GM04503 (cell line): ENCODE measurements at places on chromosomes 13 and 19.

DNA sequence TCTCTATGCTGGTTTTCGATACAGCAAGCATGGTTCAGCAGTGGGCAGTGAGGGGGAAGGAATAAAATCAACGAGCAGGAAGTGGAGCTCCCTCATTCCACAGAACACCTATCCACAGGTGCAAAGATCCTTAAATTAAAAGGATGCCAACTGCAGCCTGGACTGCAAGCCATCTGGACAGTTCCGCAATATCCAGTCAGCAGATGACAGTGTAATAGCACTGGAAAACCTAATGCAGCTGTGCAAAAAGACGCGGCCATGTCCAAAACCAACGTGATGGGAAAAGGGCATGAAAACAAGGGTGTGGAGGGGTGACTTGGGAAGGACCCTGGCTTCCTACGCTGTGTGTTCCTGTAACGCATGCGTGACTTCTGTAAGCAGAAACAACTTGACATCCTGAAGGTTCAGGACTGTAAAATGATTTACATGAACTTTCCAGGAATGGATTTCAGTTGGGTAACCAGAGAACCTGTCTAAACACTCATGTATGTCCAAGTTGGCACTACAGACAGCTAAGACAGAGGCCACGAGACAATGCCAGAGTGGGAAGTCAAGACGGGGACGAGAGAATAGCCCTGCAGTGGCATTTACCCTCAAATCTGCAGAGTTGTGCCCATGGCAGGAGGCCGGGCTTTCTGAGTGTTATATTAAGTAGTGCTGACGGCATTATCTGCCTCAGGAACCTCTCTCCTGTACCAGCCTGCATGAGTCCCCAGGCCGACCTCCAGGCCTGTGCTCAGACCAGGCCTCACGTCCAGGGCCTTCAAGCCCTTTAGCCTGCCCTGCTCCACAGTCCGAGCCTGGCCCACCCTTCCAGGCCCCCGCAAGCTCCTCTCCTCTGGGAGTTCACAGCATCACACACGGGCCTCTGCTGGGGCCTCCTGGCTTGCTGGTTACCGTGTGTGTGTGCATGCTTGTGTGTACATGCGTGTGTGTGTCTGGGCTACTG, 26.5 kb downstream of the CAPS start:
- DNase-seq = no peak

DNA sequence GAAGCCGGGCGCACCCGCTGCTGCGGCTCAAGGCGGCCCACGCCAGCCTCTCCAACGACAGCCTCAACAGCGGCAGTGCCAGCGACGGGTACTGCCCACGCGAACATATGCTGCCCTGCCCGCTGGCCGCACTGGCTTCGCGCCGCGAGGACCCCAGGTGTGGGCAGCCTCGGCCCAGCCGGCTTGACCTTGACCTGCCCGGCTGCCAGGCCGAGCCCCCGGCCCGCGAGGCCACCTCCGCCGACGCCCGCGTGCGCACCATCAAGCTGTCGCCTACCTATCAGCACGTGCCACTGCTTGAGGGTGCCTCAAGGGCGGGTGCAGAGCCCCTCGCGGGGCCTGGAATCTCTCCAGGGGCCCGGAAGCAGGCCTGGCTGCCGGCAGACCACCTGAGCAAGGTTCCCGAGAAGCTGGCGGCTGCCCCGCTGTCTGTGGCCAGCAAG, 13.0 kb downstream of the C19orf25 start:
- no peak for DNase-seq

- no peak for DNase-seq
These were observed 15.2 kb upstream of the MCF2L start for GRCh38 chr13:112953591-112954487.

- DNase-seq = no peak
These were observed 442 bp downstream of the REXO1 start for GRCh38 chr19:1847684-1848398.

DNA sequence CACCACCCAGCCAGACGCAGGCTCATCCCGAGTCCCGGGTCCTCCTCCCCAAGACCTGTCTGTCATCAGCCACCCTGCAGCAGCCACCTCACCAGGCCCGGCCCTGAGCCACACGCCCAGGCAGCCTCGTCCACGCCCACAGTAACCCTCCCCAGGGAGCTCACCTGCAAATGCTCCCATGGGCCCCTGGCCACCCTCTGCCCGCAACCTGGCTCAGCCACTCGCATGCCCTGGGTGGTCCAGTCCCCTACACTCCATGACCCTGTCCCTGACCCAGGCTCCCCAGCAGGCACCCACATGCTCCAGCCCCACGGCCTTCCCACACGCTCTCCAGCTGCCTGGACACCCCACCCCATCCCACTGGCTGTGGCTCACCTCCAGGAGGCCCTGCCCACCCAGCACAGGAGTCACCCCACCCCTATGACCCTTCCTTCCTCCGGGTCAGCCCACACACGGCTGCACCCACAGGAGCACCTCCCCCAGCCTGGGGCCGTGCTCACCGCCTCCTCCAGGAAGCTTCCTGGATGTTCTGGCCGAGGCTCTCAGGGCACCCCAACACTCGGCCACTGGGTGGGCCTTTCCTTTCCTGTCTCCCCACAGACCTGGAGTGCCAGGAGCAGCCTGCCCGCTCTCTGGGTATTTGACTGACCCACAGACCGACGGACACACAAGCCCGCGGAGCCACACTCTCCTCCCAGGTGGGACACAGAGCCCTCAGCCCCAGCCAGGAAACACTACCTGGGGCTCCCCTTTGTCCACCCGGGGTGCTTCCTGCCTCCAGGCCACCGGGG, 3.6 kb downstream of the TMEM259 start:
- DNase-seq = no peak

DNA sequence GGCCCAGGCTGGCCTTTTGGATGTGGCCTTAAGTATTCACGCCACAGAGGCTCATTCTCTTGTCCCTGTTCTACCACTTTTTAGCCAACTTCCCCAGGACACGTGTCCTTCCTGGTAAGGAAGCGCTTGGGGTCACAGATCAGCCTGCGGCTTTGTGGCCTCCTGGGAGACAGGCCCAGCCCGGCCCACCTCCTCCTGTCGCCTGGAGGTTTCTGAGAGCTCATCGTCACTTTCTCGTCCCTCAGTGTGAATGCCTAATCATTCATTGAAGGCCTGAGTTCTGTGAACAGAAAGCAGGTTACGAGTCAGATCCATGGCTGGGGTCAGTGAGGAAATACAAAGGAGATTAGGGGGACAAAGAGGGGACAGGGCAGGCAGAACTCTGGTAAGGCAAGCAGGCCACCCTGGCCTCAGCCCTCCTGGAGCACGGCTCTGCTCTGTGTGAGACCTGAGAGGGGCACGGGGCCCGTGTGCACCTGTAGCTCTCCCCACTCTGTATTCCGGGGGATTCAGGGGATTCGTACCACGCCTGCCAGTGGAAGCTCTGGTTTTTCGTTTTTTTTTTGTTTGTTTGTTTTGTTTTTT, 38.6 kb upstream of the TSHZ3 start:
- no peak for DNase-seq

DNA sequence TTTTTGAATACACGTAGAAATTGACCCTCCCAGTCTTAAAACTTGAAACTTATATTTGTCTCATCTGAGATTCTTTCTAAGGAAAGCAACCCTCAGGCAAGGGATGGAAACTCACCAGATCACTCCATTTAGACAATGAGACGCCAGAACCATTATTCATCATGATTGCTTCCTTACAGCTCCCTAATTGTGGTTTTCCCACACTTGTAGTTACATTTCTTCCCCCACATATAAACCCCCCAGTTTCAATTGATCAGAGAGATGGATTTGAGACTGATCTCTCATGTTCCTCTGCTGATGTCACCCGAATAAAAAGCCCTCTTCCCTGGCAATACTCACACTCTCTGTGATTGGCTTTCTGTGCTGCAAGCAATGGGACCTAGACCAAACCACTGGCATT, 197.9 kb upstream of the STARD13 start:
- DNase-seq = no peak

DNA sequence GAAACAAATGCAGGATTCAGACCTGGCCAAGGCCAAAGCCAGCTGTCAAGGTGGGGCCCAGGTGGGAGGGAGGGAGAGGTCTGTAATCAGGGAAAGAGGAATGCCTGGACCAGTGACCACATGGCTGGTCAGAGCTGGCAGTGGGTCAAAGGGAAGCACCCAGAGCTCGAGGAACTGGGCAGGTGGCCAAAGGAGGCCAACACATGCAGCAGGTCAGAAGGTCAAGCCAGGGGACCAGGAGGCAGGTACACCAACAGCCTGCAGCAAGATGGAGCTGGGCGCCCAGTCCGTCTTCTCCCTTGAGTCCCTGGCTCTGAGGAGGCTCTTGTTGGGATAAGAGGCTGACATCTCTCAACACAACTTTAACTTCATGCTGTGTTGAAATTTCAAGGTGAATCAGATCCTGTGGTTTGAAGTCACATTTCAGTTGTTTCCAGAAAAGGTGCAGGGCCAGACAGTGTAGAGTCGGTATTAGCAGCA, 17.1 kb downstream of the GPATCH1 start:
- no peak for DNase-seq
